Fibroblast of skin of right biceps (primary cell): ENCODE measurements at places on chromosomes 16 and 17.

GRCh38 chr16:11796227-11797165 is 562 bp downstream of the ZC3H7A start:
- DNase-seq = peak; percentile 31

- no peak for DNase-seq
These were observed 309.8 kb downstream of the XYLT1 start for GRCh38 chr16:17160920-17161431.

- peak; percentile 30 for DNase-seq
These were observed 8.2 kb downstream of the MILR1 start for GRCh38 chr17:64457156-64457555.

GRCh38 chr16:62985722-62986121 is 949.5 kb upstream of the CDH8 start:
- no peak for DNase-seq

DNA sequence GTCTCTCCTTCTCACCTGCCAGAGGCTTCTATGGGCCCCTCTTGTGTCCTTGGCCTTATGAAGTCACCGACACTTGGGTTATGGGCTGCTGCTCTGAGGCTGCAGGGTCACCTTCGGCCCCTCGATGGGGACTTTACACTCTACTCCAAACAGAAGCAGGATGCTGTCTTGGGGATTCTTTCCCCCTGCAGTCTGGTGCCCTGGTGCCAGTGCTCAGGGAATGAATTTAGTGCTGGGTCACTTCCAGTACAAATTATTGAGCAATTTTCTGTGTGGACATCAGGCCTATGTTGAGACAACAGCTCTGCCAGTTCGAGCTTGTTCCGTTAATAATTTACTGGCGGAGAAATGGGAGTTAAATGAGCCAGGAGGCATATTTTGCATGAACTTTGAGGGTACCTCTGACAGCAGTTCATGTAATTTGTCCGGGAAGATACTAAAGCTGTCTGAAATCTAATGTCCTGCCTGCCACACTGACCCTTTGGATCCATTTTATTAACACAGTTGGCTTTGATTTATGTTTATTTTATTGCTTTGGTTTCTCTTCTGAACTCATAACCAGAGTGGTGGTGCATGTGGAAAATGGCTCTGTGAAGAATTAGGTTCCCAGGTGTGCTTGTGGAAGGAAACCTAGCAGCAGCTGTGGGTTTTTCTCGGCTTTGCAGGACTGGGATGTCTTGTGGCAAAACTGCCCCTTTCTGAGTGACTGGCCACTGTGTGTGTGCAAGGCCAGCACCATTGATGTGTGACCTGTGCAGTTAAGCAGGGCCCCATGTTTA is 34.1 kb upstream of the DHX8 start:
- no peak for DNase-seq

DNA sequence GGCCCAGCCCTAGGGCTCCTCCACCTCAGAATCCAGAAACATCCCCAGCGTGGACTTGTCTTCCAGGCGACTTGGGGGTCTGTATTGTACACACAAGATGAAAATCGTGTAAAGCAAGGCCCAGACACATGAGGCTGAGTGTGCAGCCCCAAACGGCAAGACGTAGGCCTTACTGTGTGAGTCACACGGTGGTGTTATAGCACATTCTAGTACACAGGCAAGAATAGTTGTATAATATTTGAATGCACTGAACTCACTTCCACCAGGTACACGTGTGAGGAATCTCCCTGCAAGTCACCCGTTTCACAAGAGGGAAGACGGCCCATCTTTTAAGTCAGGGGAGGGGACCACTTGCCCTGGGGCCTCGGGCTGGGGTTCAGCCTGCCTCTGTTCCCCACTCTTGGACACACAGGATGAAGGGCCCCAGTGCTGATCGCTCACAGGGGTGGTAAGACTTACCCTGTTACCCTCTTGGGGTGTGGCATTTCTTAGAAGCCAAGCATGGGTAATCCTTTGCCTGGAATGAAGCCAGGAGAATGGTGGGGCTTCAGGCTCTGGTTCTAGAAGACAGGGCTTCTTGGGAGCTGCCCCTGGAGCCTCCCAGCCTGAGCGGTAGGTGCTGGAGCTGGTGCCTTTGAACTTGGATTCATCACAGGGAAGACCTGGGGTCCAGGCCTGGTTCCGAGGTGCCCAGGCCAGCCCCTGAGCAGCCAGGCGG is 71.3 kb downstream of the SREBF1 start:
- DNase-seq = peak; percentile 44

GRCh38 chr17:27550974-27551505 is 79.9 kb upstream of the LGALS9 start:
- no peak for DNase-seq

- no peak for DNase-seq
These were observed 461 bp downstream of the LRRC46 start for GRCh38 chr17:47831934-47832327.

GRCh38 chr17:41793784-41794539 is 7.5 kb upstream of the JUP start:
- peak; percentile 41 for DNase-seq

DNA sequence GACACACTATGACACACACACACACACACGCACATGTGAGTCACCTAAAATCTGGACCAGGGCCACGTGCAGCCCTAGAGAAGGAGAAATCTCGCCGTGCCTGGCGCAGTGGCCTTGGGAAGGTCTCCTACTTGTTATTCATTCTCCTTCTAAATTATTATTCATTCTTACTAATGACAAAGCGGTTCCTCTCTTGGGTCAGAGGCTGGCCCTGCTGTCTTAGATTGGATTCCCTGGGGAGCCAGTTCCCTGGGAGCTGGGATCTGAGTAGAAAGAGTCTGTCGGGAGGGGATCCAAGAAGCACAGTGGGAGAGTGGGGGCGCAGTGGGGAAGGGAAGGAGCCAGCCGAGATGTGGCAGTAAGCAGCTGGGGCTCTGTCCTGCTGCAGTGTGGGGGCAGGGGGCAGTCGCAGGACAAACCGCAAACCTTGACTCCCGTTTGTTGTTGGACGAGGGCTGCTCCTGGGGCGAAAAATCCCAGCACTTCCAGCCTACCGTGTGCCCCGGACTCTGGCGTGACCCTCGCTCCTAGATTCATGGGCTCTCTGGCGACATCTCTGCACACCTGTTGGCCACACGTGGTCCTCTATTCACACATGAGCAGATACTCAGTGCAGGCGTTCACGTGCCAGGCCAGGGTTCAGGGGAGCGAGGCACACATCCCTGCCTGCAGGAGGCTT is 18.7 kb upstream of the JPH3 start:
- DNase-seq = peak; percentile 88

- DNase-seq = no peak
These were observed 388.5 kb upstream of the TNRC6C start for GRCh38 chr17:77569846-77570564.

DNA sequence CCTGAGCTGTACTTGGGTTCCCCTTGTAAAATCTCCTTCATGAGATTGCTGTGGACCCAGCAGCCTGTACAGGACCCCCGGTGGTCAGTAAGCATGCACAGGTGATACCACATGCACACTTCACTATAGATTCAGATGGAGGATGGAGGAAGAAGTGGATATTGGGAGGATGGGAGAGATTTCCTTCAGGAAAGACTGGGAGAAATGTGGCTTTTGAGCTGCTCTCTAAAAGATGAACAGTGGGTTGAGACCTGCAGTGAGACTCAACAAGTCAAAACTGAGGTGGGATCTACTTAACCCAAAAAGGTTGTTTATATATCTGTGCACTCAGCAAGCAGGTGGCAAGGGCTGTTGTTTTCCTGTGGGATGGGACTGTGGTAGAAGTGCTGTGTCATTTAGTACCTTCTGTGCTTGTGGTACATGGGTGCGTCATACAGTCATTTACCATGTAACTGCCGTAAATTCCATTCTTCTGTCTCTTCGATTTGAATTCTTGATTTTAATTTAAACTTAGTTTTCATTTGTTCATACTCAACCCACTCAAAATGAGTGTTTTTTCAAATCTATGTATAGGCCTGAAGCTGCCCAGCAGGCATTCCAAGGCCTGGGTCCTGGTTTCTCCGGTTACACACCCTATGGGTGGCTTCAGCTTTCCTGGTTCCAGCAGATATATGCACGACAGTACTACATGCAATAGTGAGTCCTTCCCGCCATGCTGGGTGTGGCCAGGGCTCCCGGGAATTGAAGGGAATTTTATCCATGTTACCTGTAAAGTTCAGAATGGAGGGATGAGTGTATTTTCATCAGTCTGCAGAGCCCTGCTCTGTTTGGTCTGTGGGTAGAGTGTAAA is 6.9 kb downstream of the HERPUD1 start:
- no peak for DNase-seq

DNA sequence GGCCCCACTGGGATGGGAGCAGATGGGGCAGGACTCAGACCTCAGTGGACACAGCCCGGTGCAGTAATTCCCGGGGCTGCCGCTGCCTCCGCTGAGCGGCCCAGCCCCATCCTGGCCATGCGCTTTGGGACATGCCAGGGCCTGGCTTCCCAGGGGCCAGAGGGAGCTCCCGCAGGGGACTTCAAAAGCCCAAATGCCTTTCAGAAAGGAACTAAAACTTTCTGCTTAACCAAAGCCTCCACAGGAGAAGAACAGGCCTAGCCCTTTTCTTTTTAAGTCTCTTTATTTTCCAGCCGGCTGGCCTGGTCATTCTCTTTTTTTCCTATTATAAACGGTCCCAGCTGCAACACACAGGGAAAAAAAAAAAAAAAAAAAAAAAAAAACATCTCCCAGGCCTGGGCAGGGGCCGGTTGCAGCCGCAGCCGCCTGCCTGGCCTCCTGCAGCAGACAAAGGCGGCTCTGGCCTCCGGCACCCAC is 10.7 kb upstream of the ZNF423 start:
- no peak for DNase-seq

- no peak for DNase-seq
These were observed 98.7 kb downstream of the KCNJ12 start for GRCh38 chr17:21474815-21475214.

GRCh38 chr17:50909765-50910605 is 43.8 kb upstream of the TOB1 start:
- no peak for DNase-seq

- DNase-seq = no peak
These were observed 294.0 kb downstream of the ZFHX3 start for GRCh38 chr16:72753881-72754280.

DNA sequence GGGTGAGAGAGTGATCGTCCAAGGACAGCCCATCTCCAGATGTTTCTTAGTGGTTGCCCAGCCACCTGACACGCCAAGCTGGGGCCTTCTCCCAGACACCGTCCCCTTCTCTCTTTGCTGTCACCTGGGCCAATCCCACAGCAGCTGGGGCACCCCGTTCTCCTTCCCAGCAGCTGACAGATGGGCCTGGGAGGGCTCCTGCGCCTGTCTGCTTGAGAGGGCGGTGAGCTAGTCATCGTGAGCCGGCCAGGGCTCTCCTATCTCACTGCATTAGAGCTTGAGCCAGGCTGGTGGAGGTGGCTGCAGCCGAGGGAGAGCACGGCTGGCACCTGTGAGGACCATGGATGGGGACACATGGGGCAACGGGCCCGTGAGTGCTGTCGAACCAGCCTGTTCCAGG is 41.2 kb downstream of the RAB11FIP3 start:
- no peak for DNase-seq

DNA sequence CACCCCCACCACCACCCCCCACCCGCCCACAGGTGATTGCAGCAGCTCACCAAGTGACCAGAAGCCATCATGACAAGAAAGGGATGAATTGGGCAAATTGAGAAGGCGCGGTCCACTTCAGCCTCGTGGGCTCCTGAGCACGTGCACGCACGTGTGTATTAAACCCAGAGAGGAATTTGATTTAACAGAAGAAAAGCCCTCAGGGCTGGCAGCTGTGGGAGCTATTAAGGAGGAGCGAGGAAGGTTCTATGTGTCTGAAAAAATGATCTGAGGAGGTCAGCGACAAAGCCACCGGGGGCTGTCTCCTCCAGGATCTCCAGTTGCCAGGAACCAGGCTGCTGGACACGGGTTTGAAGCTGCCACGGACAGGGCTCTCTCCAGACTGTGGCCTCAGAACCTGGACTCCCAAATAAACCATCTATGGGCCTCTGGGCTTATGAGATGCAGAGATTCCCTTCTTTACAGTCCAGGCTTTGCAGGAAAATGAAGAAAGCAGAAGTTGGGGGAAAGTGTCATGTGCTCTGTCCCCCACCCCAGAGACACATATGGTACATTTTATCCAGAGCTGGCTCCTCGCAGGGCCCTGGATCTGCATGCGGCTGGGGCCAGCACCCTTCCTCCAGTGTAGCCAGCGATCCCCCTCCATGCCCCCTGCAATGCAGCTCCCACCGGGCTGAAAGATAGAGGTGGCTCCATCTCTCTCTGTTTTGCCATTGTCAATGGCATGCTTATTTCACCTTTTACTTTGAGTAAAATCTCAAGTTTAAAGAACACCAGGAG is 219.7 kb upstream of the RPL38 start:
- DNase-seq = no peak

GRCh38 chr17:14268264-14268663 is 31.6 kb upstream of the CDRT15 start:
- no peak for DNase-seq

DNA sequence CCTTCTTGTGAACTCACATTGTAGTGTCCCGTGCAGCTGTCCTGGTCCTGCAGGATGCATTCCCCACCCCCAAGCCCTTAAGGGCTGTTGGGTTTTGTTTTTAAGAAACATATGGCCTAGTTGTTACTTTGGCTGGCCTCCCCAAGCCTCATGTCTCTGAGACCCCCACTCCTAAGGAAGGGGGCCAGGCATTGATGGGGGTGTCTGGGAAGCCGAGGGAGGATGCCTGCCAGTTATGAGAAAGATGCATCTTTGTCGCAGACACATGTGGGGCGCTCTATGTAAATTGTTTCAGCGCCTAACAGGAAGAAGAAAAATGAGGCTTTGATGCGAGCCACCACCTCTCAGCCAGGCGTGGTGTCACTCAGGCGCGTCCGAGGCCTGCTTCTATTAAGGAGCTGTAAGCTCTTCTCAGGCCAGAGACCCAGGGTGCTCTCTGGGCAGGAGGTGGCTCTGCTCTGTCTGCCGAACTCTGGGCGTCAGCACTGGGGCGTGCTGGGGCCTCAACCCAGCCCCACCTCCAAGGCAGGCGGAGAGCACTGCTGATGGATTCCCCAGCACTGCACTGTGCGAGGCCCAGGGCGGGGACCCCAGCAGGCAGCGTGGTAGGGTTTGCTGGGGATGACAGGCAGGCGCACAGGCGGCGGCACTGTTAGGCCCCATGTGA is 70.6 kb downstream of the SREBF1 start:
- DNase-seq = no peak

- DNase-seq = no peak
These were observed 46.3 kb downstream of the TRARG1 start for GRCh38 chr17:1325766-1326165.

- peak; percentile 28 for DNase-seq
These were observed 73.8 kb downstream of the SDR42E1 start for GRCh38 chr16:81937305-81938038.

GRCh38 chr17:27602721-27603420 is 28.1 kb upstream of the LGALS9 start:
- peak; percentile 50 for DNase-seq
